Fibroblast of skin of left biceps (primary cell): ENCODE measurements at places on chromosomes 12 and 14.

- no peak for DNase-seq
Measured at GRCh38 chr14:68680541-68681051, 112.3 kb downstream of the ZFP36L1 start.

GRCh38 chr14:38137005-38137404, 70.7 kb upstream of the SSTR1 start:
- DNase-seq: no peak

GRCh38 chr12:109534456-109534855, 38.8 kb downstream of the MMAB start:
- DNase-seq: no peak

DNA sequence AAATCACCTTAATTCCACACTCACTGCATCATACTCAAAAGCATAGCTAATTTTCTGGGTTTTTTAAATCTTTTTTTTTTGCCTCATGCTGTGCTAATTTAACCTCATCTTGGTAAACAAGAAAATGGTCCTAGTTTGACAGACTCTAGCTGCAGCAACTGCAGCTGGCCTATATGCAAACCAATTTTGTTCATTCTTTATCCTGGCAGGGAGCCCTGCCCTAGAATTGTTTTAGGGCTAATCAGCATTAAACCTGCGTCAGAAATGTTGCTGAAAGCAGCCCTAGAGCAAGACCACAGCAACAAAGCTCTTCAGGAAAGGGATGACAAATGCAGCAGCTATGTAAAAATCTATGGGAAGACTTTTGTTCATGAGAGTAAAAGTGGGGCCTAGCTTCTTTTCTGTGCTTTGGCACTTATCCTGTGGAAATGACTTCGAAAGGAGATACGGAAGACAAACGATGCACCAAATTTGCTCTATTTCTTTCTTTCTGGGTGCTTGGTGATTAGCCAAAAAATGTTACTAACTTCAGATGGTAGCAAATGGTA, 72.2 kb downstream of the DENND5B start:
- DNase-seq: peak; percentile 100

- DNase-seq: no peak
Measured at GRCh38 chr14:23143911-23144310, 24.9 kb upstream of the CEBPE start.

GRCh38 chr12:50723865-50724264, 40.0 kb upstream of the ATF1 start:
- DNase-seq: no peak

- no peak for DNase-seq
Measured at GRCh38 chr12:80316222-80316621, 127.8 kb upstream of the PTPRQ start.

- DNase-seq: no peak
Measured at GRCh38 chr14:78405079-78405856, 235.1 kb downstream of the NRXN3 start.

DNA sequence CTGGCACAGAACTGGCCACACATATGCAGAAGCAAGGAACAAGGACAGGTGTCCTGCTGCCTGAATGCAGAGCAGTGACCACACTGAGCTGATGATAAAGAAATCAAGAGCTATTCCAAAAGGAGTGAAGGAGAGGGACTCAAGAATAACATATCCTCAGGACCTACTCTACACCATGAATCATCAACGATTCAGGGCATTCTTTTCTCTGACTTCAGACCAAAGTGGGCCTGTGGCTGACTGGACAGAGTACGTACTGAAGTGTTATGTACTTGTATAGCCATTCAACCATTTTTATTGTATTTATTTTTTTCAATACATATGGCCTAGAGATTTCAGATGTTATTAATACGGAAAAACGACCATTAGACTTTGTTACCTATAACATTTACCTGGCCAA, 177.5 kb upstream of the TMTC1 start:
- DNase-seq: no peak

DNA sequence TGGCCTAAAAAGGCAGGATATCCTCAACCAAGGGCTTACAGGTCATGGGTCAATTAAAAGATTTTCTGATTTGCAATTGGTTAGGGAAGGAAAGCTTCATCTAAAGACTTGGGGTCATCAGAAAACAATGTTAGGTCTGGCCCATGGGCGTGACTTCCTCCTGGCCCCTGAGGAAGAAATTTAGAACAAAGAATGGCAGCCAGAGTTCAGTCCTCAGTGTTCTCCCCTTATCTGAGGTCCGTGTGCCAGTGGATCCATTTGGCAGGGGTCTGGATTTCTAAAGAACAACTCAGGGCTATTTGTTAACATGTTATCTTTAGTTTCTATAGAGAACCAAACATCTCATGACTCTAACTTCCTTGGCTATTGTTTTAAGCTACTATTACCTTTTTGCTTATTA, 27.8 kb upstream of the NFYB start:
- no peak for DNase-seq
